ENCODE measurements at places on chromosomes 2 and 18.

GRCh38 chr18:69980509-69980908 is 32.8 kb upstream of the CD226 start:
- DNase-seq: no peak

- DNase-seq: no peak
Observed at GRCh38 chr2:30656079-30656478, 151.2 kb downstream of the CAPN13 start.

DNA sequence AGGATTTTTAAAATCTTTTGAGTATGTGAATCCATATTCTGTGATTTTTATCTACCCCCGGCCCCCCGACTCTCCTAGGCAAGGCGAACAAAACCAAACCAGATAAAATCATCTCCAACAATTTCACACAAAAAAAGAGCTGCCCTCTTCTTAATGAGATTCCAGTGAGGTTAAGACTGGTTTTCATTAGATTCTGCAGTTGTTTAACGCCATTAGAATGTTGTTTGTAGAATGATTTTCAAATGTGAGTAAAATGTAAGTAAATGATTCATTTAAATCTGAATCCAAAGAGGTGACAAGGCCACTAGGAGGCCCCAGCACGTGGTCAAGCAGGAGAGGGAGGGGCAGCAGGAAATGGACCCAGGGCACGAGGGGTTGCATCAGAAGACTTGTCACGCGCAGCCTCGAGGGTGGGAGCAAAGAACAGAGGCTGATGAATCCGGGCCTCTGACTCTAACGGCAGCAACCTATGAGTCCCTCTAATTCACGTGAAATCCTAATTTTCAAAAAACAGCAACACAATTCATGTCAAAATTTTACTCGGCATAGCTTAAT is 24.3 kb upstream of the KLHL29 start:
- no peak for DNase-seq

DNA sequence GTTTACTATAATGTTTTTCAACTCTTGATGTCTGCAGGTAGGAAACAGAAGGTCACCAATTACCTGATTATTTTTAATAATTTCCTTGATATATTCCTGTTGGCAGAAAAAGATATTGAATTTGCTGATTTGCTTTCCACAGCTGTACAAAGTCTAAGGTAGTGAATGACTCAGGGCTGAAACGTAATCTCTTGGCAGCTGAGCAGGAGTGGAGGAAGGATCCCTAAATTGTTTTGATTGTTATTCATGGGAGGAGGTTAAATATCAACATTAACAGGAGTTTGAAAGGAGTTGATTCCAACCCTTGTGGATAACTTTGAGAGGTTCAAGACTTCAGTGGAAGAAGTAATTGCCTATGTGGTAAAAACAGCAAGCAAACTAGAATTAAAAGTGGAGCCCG is 345.2 kb upstream of the SLC8A1 start:
- DNase-seq: no peak

DNA sequence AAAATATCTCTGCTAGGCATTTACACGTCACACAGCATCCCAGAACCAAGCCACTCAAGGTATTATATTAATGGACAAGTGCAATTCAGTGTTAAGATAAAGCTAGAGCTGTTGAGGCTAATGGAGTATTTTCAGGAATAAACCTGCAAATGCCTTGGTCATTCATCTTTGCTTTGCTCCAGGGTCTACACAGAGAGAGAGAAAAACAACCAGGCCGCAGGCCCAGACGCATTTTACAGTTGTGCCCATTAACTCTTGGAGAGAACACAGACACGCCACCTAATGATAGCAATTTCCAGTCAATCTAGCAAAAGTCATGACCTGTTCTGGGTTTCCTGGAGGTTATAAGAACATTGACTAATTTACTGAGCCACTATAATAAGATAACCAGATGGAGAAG is 829.3 kb downstream of the LRRTM4 start:
- no peak for DNase-seq
